ENCODE measurements at places on chromosomes 13 and 19.

DNA sequence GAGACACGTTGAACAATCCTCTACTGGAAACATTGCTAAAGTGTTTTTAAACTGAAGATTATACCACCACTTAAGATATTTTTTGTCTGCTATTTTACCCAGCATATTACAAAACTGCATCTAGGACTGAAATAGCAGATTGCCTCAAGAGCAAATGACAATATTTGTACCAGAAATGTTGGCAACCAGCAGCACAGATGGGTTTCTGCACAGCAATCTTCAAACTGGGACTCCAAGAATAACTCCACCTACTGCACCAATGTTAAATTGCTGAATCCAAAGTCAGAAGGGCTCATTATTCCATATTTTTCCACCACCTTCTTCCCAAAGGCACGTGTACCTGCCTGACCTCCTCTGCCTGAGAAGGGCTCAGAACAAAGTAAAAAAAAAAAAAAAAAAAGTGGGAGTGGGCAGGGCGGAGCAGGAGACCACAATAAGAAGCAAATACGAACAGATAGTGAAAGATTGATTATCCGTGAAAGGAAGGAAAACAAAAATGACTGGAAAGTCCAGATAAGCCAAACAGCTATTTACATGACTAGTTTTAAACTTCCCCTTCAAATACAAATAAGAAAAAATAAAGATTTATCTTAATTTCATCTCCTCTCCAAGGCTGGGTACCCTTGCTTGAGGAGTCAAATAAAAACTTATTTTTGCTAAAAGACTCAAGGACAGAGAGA lies 79.4 kb downstream of the FOXO1 start:
- DNase-seq, result no peak

- DNase-seq, result no peak
Measured at GRCh38 chr19:4580961-4581665, 21.6 kb upstream of the SEMA6B start.

- no peak for DNase-seq
Measured at GRCh38 chr13:44052780-44053184, 173.1 kb downstream of the LACC1 start.

DNA sequence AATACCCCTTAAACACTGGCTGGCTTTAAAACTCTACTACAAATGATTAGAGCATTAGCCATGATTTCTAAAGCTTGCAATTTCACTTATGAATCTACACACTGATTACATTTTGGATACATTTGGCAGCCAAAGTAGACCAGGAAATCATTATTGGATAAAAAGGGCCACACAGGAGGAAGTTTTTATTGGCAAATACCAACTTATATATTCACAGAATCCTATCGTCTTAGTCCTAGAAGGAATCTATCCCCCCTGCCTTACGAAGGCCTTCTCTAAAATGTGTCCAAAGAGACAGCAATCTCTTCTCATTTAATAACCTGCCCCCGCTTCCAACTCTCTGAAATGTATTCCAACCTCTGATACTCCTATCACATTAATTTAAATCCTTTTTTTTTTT lies 52.5 kb downstream of the KLF5 start:
- DNase-seq, result no peak

DNA sequence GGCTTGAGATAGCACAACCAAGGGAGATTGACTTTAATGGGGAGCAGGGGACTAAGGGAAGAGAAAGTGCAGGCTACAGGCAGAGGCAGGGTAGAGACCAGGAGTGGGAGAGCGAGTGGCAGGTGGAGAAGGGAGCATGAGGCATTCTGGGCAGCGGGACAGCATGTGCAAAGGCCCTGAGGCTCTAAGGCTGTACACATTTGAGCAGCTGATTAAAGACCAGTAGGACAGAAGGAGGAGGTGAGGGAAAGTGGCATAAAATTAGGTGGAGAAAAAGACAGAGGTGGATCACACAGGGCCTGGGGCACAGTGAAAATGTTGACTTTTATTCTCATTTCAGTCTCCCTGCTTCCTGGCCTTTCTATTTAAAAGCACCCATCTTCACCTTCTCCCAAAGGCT lies 74.4 kb downstream of the ALOX5AP start:
- DNase-seq, result no peak

DNA sequence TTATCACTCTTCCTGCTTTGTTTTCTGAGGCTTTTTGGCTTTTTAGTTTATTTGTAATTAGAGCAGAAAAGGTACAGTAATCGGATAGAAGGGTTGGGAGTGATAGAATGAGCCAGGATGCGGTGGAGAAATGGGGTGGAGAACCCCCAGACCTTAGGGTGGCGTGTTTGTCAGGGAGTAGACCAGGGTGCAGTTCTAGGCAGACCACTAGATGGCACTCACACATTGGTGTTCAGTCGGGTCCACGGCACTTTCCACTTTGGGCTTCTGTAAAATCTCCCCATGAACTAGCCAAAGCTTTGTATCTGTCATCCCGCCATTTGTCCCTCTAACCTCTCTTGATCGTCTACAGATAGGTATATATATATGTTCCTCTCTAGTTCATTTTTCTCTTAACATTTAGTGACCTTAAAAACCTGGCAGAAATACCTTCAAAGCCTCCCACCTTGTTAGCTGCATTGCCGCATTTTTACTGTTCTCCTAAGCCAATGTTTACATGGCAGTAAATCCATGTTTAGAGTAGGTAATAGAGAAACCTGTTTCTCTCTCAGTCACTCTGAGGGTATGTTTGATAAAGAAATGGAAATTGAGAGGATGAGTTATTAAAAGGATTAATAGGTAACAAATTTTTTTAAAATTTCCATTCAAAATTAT lies 154.9 kb downstream of the TM9SF2 start:
- DNase-seq, result peak; percentile 63

DNA sequence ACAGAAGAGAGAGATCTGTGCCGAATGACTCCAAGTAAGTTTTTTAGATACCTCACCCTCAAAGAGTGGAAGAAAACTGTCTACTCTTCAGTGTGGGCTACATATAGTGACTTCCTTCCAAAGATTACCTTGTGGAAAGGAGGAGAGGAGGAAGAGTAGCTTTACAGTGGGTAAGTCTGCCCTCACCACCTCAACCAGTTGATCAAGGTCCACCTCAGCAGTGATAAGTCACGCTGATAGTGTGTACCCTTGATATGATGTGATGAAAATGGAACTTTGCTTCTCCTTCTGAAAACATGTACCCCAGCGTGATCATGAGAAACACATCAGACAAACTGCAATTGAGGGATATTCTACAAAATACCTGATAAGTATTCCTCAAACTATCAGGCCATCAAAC lies 20.6 kb downstream of the KLF5 start:
- DNase-seq, result no peak

GRCh38 chr13:66200555-66200954 lies 1029.6 kb downstream of the PCDH9 start:
- DNase-seq, result no peak

DNA sequence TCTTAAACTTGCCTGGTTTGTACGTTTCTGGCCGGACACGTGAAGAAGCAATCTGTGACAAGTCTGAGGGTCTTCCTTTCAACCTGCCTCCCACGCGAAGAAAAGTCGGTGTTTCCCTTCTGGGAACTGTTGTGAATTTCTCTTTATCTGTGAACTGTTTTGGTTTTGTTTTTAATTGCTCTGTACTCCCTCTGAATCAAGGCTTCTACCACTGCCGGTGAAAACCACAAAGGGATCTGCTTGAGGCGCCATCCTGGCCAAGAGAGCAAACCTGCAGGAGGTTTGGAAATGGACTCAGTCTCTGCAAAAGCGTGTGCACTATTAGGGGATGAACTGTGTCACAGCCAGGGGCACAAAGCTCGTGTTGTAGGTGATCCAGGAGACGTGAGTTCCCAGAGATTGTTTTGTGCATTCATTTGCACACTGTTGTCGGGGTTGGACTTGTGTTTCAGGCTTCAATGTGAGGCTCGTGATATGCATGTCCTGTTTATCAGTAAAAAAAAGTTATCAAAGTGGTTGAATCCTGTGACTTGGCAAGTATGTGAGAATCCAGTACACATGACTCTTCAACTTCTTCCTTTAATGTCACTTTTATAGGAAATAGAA lies 9.7 kb downstream of the SIGLEC8 start:
- no peak for DNase-seq

DNA sequence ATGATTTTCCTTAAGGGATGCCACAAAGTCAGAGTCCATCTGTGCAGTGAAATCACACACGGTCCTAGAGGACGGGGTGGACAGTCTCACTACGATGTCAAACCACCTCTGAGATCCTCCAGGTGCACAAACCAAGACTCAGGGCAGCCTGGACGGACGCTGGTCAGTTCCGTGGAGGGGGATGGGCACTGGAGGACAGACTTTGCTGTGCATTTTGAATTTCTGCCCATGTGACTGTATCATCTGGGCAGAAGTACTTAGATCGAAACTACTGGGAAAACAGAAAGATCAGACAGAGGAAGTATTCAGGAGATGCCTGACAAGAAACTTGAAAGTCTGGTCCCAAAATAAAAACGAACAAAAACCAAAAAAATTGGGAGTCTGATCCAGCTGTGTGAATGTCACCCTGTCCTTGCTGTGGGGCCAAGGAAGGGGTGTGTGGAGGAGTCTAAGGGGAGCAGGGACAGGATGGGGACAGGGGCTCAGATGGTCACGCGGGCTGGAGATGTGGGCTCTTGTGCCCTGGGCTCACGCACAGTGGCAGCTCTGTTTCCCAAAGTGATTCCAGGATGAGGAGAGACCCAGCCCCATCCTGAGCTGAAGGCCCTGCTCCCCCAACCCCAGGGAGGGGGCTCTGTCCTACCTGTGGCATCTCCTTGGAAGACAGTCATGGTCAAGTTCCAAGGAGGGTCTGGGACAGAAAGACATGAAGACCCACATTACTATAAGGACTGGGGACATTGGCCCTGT lies 1.5 kb downstream of the SIGLEC8 start:
- no peak for DNase-seq

Data from effector memory CD4-positive, alpha-beta T cell (primary cell).